ENCODE measurements at places on chromosomes 6 and 20.

DNA sequence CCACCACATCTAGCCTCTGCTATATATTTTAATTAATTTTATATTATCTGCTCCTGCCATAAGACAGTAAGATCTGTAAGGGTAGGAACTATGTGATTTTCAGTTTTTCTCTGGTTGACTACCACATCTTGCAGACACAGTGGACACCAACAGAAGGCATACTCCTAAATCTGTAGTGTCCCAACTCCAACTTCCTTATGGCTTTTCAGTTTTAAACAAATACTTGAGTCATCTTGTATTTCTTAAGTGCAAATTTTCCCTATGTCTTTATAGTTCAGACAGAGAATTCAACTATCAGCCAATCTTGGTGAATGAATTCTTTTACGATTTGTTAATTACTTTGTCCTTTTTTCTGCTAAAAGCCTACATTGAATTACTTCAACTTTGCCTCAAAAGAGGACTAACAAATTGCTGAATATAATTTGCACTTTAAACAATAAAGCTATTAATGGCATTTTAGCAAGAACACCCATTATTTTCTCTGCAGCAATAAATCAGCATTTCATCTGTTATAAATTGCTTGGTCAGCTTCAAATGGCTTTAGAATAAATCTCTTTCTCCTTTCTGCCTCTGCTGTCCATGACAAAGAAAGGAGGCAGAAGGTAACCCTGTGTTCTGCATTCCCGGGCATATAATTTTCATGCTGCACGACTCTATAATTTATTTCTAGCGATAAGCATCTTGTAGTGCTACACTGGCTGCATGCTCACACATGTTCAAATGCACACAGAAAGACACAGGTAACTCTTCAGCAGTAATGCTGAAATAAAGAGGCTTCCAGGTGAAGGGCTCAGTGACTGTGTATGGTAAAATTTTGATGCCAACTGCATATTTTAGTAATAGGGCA, 144.8 kb downstream of the BACH2 start:
- DNase-seq, result no peak

DNA sequence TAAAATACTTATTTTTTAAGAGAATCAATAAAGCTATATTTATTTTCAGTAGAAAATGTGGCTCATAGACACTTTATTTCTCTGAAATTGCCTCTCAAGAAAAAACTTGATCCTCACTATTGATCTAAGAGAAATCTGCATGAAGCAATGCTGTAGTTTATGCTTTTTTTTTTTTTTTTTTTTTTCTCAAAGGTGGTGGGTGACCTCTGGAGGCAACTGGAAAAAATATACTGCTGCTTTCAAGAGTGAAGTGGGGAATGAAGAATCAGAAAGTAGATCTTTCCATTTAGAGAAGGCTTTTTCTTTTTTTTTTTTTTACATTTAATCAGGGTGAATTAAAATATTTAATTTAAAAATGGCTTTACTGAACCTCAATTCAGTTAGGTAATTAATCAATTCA, 169.3 kb downstream of the SLC16A10 start:
- no peak for DNase-seq

DNA sequence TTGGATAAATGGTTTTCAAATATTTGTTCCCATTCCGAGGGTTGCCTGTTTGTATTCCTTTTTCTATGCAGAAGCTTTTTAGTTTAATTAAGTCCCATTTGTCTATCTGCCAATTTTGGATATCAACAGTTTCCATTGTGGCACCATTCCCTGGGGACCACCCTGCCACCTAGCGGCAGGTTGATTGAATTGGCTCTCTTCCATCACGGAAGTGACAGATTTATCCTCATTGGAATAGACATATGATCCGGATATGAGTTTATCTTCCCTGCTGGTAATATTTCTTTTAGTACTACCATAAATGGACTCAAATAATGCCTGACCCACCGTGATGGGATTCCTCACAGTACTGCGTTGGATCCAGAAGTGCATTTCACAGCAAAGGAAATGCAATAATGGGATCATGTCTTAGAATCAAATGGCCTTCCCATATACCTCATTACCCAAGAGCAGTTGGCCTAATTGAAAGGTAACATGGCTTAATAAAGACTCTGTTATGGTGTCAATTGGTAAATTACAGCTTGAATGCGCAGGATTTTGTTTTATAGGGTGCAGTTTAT, 327.0 kb downstream of the BMP2 start:
- no peak for DNase-seq

DNA sequence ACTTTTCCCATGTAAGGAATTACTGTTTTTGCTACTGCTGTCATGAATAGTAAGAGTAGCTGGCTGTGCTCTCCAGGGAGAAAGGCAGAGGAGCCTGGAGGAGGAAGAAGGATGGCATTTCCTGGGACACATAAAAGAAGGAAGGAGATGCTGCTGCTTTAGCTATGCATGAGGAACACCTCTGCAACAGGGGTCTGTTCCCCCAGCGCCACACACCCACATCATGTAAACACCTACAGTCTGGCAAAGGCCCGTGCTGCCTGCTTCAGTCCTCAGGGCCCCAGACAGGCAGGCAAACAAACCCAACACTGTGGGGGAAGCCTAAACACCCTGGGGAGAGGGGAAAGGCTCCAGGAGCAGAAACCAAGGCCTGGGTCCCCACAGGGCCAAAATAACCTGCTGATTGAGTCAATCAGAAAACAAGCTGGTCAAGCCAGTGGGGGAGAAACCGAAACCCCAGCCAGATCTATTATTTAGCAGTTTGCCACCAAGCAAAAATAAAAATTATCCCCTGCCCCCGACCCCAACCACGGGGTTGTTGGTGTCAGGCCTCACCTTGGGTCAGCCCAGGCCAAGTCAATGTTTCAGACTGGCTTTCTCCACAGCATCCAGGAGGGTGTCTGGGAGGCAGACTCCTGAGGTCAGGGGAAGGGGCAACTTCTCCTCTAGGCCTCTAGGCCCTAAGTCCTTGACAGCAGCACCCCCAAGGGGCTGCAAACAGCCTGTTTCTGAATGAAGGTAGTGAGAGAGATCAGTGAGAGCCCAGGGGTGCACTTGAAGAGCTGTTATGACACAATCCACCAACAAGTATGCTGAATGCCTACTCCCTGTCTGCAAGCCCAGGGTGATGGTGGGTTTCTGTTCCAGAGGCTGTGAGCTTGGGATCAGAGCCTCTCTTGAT, 34.6 kb upstream of the SCUBE3 start:
- DNase-seq, result no peak
